NCI-H82 (cell line): ENCODE measurements at places on chromosomes 3 and 15.

DNA sequence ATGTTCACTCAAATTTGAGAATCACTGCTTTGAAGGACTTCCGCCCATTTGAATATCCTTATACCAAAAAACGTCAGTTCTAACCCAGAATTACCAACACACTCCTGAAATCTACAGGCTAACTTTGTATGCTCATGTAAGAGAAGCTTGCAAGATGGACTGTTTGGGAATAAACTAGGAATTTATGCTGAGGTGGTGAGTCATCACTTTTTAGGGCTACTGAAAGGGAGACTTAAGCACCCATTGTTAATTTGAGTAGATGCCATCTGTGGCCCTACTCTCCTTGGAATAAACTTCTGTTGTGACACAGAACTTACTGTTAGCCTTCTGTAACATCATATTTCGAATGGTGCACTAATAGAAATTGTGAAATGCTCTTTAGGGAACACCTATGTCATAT, 74.6 kb downstream of the FGF12 start:
- DNase-seq: no peak

DNA sequence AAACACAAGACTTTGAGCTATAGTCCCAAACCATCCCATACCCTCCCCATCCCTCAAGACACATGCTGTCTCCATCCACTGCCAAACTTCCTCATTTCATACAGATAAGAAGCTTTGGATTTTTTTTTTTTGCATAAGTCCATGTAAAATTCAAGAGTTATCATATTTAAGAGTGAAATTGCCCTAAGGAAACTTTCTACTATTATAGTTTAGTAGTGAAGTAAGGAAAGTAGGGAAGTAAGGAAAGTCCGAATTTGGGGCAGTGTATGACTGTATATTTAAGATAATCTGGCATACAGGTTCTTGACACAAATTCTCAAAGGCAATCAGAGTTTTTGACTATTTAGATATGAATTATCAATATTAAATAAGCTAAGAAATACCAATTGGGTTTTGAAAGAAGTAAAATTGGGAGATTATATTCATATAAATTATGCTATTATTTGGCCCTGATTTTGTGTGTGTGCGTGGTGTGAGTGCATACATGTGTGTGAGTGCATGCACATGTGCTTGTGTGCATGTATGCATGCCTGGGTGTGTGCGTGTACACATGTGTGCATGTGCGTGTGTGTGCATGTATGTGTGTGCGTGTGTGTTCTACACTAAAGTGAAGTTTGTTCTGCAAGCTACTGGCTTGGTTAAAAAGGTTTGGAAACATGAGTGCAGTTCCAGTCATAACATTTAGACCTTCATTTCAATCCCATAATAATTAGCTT, 83.6 kb upstream of the MBNL1 start:
- DNase-seq: no peak

- no peak for DNase-seq
These were observed 129.5 kb upstream of the BHLHE40 start for GRCh38 chr3:4849739-4850138.

- DNase-seq: no peak
These were observed 48.4 kb downstream of the SLC41A3 start for GRCh38 chr3:126035362-126036050.

- no peak for DNase-seq
These were observed 691 bp downstream of the SENP7 start for GRCh38 chr3:101512396-101512645.

DNA sequence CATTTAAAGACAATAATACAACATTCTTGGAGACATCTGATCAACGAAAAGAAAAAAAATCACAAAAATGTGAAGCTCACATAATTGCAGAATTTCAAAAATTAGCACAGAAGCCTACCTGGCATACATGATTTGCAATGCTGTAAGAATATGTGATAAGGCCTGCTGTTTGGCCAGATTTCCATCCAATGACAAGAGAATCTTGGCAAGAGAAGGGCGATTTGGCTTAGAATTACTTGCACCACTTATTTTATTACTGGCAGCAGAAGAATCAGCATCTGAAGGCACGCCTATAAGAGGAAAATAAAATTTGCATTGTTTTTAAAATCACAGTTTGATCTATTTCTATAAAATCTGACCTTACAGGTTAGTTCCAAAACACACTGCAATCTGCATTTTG, 70.3 kb upstream of the OCA2 start:
- no peak for DNase-seq

- no peak for DNase-seq
These were observed 76.7 kb downstream of the ST6GAL1 start for GRCh38 chr3:187006864-187007630.

GRCh38 chr3:183688874-183689273, 8.7 kb upstream of the YEATS2 start:
- DNase-seq: no peak

DNA sequence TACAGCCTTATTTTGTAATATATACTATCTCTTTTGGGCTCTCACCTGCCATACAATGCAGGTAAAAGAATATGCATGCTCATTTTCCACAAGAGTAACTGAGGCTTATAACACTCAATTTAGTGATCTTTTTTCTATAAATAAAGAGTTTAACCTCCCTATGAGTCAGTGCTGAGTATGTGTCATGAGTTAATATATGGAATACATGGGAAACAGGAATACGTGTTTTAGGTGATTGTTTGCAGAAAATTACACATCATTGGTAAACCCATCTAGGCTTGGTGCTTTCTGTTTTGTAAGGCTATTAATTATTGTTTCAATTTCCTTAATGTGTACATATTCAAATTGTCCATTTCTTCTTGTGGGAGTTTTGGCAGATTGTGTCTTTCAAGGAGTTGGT, 411.3 kb downstream of the GRM7 start:
- no peak for DNase-seq

DNA sequence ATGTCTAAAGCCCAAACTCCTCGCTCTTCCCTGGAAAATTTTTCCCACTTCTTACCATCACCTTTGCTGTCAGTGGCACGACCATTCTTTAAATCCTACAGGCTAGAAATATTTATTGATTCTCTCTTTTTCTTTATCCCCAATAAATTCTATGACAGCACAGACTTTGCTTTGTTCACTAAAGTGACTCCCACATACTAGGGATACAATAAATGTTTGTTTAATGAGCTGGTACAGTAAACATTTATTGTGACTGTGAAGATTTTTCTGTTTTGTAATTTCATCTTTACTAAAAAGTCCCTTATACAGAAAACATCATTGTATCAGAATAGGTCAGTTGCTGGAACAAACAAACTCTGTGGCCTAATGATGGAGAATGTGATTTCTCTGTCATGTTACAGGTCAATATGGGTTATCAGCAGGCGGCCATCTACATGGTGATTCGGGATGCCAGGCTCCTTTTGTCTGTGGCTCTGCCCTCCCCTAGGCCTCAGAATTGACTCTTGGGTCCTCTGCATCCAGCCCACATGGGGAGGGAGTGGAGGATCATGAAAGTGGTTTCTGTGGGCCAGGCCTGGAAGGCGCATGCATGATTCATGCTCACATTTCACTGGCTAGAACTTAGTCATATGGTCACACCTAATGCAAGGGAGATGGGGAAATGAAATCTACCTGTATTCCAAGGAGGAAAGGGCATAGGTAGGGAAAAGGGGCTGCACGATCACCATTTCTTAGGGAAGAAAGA, 22.7 kb upstream of the KNG1 start:
- no peak for DNase-seq

DNA sequence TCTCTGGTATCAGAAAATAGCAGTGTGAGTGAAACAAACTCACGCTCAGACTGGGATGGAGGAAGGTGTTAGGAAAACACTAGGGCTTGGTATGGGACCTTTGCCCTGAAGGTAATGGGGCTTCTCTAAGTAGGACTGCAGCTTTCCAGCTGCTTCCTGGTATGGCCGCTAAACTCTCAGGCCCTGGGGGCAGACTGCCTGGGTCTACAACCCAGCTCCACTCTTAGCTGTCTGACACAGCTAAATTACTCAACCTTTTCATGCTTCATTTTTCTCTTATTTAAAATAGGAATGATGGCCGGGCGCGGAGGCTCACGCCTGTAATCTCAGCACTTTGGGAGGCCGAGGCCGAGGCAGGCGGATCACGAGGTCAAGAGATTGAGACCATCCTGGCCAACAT, 5.2 kb upstream of the YEATS2 start:
- DNase-seq: no peak

- no peak for DNase-seq
These were observed 364.5 kb downstream of the MAGI1 start for GRCh38 chr3:65674226-65674625.

DNA sequence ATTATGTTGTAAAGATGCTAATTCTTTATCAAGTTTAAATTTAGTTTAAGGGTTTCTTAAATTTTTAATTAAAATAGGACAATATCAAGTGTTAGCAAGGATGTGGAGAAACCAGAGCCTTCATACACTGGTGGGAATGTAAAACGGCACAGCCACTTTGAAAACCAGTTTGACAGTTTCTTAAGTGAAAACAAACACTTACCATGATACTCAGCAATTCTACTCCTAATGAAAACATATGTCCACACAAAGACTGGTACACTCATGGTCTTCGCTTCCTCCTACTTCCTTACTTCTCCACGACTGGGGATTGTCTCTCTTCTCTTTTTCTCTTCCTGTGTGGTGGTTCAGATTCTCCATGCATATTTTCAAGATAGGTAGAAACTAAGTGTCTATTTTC, 9.2 kb downstream of the SKIC8 start:
- DNase-seq: no peak

GRCh38 chr15:57735891-57736290, 29.4 kb downstream of the POLR2M start:
- DNase-seq: no peak

DNA sequence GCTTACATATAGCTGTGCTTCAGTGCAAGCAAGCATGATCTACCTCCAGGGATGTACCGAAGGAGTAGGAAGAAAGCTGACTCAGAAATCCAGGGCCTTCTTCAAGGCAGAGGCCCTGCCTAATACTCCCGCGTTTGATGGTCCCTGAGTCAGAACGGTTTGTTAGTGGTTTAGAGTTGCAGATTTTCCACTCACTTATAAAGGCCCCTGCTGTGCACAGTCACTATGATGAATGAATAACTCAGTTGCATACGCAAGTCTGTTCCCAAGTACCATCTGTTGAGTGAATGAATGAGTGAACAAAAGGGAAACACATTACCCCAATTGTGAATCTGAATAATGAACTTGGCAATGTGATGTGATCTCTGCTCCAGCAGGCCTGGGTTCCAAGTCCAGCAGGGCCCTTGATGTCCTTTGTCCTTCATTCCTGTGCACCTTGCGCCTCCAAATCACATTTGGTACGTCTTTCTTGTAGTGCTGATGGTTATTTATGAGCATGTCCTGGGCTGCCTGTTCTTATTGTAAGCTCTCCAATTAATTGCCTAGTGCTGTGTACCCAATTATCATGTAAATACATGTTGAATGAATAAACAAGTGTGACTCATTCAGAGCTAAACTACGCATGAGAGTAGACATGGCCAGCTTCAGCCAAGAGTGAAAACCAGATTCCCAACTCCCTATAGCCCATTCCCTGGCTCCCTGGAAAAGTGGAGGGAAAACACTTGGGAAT, 85.3 kb upstream of the LIMD1 start:
- DNase-seq: no peak

GRCh38 chr3:183816681-183817510, 8.5 kb downstream of the MAP6D1 start:
- DNase-seq: peak; percentile 47

DNA sequence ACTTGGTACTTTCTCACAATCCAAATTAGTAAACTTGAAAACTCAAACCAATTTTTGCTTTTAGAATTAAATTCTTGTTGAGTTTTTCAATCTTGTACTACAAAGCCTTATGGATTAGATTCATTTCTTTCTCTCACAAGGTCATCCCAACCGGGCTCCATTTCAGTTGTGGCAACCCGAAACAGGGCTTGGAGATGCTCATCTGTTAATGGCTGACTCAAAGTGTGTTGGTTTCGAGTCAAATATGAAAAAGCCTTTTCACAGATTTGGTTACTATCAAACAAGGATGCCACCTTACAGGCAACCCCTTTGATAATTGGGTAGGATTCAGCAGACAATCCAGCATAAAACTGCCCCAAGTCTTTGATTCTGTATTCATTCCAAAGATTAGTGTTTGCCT, 1.8 kb downstream of the EPM2AIP1 start:
- no peak for DNase-seq

DNA sequence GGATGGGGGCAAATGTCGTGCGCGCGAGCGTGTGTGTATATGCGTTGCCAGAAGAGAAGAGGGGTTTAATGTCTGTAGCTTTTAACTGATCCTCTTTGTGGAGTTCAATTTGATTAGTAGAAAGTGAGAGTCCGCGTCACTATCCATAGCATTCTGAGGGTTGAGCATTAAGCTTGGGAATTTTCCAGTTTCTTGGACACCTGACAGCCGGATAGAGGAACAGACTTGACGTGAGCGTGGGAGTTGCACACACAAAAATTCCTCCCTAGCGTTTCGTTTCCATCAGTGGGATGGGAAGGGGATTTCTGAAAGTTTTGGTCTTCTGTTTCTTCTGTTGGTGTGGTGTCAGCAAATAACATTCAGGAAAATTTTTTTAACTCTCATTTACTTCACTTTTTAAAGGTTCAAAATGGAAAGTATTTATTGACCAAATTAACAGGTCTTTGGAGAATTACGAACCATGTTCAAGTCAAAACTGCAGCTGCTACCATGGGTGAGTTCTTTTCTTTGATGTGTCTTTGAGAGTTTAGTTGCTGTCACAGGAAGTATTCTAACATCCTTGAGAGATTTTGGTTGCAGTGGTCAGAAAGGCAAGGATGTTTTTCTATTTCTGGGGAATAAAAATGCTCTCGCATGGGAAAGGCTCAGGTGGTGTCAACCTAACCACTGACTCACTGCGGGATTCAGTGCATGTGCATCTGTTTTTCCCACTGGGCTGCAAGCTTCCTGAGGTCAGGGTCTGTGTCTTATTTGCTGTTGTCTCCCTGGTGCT, 841 bp downstream of the POGLUT1 start:
- DNase-seq: no peak

DNA sequence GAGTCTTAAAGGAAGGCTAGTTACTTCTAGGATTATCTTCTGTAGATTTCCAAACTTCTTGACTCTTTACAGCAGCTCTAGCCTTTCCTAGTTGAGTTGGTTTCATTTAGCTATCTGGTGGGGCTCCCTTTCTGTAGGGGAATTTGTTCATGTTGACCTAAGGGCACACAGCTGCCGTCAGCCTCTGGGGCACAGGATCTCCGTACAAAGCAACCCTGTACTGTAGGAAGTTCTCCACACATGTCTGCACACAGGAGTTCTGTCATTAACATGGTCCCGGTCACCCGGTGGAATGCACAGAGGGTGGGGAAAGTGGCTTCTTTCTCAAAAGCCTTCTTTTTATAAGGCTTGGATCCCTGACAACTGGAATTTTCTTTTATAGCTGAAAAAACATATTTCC, 88.7 kb upstream of the TNIK start:
- DNase-seq: no peak

DNA sequence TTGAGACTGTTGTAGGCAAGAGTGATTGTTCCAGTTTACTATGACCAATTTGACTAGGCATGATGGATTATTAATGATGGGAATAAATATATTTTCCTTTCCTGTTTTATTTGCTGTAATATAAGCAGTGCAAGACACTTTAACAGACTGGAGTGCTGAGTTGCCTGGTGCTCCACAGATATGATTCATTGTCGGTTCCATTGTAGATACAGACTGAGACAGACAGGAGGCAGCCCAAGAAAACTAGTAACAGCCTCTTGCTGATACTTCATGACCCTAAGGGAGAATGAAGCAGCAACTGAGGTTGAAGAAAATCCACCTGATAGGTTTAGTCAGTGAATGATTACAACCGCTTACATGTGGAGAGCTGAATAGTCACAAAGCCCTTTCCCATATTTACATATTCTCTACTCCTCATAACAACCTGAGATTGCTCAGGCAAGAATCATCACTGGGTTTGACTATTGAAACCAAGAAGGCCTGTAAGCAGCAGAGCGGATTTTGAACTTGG, 235.1 kb upstream of the TPRG1 start:
- no peak for DNase-seq

- no peak for DNase-seq
These were observed 137.3 kb upstream of the SLC24A5 start for GRCh38 chr15:47983533-47983932.
